ENCODE measurements at places on chromosomes 16 and 17.
A peak's percentile ranks its signal among the peaks of the same experiment; 100 is the strongest.

DNA sequence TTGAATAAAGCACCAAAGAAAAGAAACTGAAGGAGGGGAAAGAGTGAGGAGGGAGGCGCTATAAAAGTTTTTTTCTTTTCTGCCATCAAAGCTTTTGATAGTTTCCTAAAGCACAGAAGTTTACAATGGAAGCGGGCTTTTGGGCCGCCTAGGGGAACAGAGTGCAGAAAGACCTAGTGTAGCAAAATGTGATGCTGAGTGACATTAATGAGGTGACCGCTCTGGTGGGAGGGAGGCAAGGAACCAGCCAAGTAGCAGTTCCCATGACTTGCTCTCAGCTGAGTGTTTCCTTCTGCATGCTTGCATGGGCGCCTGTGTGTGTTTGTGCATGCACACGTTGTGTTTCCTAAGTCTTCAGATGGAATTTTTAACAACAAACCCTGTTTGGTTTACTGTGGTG lies 15.5 kb downstream of the MSI2 start:
- no peak overlapping the region for H3K4me3 ChIP-seq
- H3K27me3 ChIP-seq, result no peaks in the 10 kb centered on the region
- DNase-seq, result no peak
- H3K36me3 ChIP-seq, result peaks cover 25% of the 10 kb centered on the region

GRCh38 chr17:48162946-48163506 lies 55.5 kb downstream of the SNX11 start:
- no peak overlapping the region for H3K27ac ChIP-seq
- no peak overlapping the region for H3K4me3 ChIP-seq
- H3K4me1 ChIP-seq, result no peaks in the 10 kb centered on the region
- DNase-seq, result no peak
- no peaks in the 10 kb centered on the region for H3K36me3 ChIP-seq

GRCh38 chr16:23420011-23420410 lies 33.0 kb downstream of the COG7 start:
- no peak for DNase-seq
- no peak overlapping the region for H3K27ac ChIP-seq
- peaks cover 22% of the 10 kb centered on the region for H3K4me1 ChIP-seq
- H3K27me3 ChIP-seq, result no peaks in the 10 kb centered on the region
- peaks cover 52% of the 10 kb centered on the region for H3K36me3 ChIP-seq
- H3K4me3 ChIP-seq, result no peak overlapping the region

DNA sequence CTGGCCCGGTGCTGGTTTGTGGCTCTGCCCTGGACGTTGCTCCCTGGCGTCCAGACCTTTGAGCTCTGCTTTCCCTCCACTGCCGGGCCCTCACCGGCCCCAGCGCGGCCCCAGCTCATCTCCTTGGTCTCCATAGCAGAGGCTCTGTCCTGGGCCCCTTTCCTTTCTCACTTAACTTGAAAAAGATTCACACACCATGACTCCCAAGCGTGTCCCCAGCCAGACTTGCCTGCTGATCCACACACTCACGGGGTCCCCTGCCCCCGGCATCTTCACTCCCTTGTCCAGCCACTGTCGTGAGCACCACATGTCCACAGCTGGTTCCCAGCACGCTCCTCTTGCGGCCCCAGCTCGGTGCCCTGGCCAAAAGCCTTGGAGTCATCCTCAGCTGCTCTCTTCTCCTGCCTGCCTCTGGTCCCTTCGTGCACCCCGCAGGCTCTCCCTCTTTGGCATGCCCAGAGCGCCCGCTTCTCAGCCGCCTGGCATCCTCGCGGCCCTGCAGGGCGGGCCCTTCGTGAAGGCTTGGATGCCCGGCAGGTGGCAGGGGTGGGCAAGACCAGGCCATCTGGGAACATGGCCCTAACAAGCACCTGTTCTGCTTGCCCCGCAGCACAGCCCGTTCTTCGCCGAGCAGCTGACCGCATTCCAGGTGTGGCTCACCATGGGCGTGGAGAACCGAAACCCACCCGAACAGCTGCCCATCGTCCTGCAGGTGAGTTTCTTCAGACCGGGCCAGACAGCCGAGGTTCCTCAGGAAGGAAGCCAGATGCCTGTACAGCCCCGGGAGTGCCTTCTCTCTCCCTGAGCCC lies 145.6 kb upstream of the CHMP6 start:
- no peak overlapping the region for H3K4me3 ChIP-seq
- no peaks in the 10 kb centered on the region for H3K27me3 ChIP-seq
- H3K36me3 ChIP-seq, result peaks cover 37% of the 10 kb centered on the region
- H3K4me1 ChIP-seq, result peaks cover 4% of the 10 kb centered on the region
- H3K27ac ChIP-seq, result no peak overlapping the region
- peak; percentile 61 for DNase-seq

DNA sequence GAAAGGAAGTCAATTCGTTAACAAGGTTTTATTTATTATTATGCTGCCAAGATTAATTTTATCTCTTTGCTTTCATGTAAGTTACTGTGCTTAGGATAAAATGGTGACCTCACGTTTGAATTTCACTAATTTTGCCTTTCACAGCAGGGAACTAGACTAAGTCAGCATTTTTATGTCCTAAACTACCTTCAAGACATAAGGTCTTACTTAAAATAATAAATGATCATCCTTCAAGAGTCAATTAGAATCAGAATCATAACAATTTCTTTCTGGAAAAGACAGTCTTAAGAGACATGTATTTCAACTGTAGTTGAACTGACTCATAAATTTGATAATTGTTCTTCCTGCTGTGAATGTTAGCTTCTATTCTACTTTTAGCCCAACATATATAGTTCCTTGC lies 893.8 kb downstream of the KCNJ2 start:
- H3K27me3 ChIP-seq, result no peaks in the 10 kb centered on the region
- no peak overlapping the region for H3K4me3 ChIP-seq
- H3K27ac ChIP-seq, result no peak overlapping the region
- DNase-seq, result no peak
- H3K36me3 ChIP-seq, result no peaks in the 10 kb centered on the region
